ENCODE measurements at places on chromosomes 2 and 18. TPM values are rescaled to one million over a fixed set of nuclear protein-coding genes. Genes with fewer than 3 reads are reported as not detected.
A peak's percentile ranks its signal among the peaks of the same experiment; 100 is the strongest.

GNLY gene
- 569 TPM for total RNA-seq

SERPINB2 gene
- total RNA-seq, result not detected

GRCh38 chr2:43419243-43419642 is 176.6 kb downstream of the THADA start:
- no peak for DNase-seq

DNA sequence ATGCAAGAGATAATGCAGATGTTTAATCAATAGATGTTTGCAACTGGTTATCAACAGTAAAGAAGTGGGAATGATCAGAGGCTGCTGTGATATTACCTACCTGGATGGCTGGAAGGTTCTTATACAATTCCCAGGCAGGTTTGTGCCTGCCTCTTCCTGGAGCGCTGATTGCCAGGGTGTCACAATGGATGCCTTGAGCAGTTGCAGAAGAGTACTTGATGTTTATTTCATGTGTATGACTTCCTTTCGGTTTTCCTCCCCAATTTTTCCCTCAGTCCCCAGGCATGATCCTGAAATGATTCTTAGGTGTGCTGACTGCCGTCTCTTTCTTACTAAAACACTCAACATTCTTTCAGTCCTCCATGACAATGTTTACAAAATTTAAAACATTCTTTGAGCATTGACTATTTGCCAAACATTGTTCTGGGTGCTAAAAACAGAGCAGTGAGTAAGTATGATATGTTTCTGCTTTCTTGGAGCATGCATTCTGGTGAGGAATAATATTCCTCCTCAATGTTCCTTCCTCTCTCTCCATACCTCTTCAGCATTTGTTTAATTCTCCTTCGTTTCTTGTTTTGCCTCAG is 416.6 kb upstream of the TRIB2 start:
- no peak for DNase-seq

GRCh38 chr2:225512876-225513540 is 113.5 kb downstream of the NYAP2 start:
- DNase-seq, result no peak

LYPD6 gene
- not detected for total RNA-seq

DNA sequence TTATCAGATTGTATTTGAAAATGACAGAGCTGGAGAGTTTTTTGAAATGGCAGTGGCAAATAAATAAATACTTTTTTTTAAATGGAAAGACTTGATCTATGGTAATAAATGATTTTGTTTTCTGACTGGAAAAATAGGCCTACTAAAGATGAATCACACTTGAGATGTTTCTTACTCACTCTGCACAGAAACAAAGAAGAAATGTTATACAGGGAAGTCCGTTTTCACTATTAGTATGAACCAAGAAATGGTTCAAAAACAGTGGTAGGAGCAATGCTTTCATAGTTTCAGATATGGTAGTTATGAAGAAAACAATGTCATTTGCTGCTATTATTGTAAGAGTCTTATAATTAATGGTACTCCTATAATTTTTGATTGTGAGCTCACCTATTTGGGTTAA is 30.9 kb downstream of the CD28 start:
- DNase-seq, result no peak

DNA sequence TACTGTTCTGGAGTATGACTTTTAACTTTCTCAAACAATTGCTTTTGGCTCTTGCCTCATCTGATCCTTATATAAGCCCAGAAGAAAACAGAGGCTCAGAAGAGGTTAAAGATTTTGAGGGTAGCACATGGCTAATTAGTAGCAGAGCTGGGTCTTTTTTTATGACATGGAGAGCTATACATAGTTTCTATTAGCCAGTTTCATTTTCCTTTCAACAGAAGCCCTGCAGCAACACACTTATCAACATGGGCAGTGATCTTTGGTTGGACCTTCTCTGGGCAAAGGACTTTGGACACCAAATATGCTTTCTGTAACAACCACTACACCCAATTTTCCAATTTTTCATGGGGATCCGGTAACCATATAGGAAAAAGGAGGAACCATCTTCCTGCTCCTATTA is 64.9 kb downstream of the NCKAP5 start:
- DNase-seq, result no peak

PLCL1 gene
- total RNA-seq, result 1.6 TPM

DNA sequence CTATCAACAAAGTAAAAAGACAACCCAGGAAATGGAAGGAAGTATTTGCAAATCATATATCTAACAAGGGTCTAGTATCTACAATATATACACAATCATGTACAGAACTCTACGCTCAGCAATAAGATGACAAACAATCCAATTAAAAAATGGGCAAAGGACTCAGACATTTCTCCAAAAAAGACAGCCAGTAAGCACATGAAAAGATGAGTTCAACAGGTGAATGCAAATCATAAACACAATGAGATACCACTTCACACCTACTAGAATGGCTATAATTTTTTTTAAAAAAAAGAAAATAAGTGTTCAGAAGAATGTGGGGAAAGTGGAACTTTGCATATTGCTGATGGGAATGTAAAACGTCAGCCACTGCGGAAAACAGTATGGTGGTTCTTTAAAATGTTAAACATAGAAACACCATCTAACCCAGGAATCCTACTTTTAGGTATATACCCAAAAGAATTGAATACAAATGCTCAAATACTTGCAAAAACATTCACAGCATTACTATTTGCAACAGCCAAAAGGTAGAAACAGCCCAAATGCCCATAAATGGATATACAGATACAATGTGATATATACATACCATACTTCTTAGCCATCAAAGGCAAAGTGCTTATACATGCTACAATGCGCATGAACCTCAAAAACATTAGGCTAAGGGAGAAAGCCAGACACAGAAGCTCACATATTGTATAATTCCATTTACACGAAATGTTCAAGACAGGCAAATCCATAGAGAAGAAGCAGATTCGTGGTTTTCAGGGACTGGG is 121.2 kb downstream of the CABYR start:
- DNase-seq, result no peak

DNA sequence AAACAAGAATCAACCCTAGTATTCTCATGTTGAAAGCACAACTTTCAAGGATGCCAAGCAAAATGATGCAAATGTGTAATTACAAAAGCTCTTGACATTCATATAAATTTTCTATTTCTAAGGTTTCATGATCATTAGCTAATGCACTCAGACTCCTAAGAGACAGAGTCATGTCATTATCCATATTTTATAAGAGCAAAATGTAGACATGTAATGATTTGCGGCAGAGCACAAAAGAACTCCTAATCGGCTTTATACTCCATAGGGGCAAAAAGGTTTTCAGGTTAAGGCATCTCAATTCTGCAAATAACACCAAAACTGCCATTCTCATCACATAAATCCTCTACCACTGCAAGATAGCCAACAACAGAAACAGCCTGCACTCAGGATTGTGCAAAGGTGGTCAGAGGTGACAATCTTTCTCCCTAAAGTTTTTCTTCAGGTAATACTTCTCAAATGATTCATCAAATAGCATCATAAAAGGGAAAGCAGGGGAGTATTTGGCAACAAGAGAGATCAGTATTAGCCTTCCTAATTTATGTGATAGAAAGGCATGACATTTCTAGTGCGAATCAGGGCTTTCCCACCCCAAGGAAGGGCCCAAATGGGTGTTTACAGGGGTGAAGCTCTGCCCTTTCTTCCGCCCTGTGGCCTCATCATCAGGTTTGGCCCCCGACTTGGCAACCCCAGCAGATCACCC is 64.7 kb downstream of the STK39 start:
- no peak for DNase-seq

DNA sequence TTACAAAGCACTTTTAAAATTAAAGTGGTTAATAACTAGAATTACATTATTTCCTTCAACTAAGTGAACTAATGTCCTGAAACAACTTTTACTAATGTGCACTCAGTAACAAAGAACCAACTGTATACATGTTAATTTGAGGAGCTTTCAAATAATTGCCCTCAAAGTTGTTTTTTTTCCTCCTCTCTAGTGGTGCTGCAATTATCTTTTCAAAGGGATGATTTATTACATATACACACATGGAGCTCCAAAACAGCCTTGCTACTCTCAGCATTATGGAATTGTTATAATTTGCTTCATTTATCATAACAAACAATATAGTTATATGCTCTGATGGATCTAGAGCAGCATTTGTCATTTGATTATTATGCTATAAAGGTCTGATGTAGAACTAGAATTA is 246.3 kb upstream of the RASGRP3 start:
- DNase-seq, result no peak

- DNase-seq, result no peak
Measured at GRCh38 chr2:218259099-218259961, 1.5 kb upstream of the GPBAR1 start.

DNA sequence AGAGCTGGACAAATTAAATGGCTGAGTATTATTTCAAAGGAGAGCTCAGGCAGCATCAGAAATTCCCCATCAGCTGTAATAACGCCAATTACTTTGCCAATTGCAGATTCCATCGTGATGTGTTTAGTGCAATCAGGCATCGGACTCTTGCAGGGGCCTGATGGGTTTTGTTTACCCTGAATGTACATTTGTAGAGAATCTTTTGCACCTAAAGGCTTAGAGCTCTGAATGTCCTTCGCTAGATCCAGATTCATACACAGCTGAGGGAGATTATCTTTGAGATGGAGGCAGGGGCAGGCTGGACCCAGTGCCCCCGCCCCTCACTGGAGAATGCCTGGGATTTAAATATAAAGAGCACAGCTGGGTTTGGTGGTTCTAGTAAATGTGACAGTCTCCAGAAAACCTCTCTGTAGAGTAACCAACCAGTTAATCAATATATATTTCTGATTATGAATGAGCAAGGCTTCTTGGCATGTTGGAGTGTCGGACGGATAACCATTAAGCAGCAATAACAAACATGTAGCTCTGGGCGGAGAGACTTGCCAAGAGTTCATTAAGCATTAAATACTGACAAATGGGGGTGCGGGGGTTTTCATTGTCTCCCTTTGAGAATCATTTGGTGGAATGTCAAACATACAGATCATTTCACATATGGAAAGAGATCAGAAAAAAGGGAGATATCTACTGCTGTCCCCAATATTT is 200.9 kb downstream of the SETBP1 start:
- DNase-seq, result no peak

DNA sequence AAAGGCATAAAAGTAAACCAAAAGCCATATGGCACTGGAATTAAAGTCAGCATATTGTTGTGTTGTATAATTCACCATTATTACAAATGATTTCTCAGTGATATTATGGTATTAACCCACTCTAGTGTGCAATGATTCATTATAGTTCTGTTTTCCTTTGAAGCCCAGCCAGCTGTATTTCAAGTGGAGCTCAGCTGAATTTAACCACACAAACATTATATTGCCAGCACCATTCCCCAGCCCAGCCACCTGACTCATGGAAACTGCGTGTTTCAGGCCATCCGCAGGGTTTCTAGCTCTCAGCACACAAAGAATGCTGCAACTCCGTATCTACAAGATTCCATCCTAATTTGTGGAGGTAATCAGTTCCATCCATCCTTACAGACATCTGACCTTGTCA is 166.8 kb upstream of the CHAC2 start:
- DNase-seq, result no peak

DNA sequence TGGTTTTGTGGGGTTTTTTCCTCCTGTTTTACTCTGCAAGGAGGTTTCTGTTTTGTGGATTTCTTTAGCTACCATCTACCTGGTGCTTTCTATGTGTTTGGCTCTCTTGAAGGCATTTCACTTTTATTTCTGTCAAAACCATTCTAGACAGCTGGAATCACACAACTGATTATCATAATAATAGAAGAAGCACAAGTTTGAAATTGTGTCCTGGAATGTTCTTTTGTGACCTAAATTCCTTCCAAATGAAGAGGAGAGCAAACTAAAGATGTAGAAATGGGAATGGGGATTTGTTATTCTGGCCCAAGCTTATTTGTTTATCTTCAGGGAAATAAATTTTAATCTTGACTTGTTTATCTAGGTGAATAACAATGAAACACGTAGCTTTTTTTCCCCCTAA is 17.0 kb upstream of the MFSD2B start:
- DNase-seq, result no peak

CBLN2 gene
- total RNA-seq, result not detected

DNA sequence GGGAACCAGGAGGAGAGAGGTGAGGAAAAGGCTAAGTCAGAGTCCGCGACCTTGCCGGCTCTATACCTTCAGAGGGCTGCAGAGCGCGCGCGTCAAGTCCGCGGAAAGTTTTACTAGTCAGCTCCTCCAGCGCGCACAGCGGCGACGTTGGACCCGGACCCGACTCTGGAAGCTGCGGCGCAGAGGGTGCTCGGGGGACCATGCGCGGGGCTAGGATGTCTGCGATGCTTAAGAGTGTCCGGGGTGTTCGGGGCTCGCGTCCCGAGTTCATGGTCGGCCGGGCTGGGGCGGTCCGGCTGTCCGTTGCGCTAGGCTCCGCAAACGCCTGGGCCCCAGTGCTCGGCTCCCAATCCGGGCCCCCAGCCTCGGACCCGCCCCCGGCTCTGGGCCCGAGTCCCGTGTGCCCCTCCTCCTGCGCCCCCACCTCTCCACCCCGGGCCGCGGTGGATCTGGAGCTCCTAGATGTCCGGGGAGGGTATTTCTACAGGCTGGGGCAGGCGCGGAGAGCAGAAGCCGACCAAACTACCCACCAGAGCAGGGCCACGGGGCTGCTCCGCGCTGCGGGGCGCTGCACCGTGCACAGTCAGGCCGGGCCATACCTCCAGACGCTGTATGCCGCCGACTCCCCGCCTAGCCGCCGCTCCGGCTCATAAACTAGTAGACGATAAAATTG is at the start of gene LBX2:
TSS of gene LBX2 (minus strand) at position 337 of the 673 bp plus-strand sequence. CDS start at position 271, 66 bp downstream.
- DNase-seq, result peak; percentile 47

FASTKD1 gene
- total RNA-seq, result 35.4 TPM

GRCh38 chr2:219633276-219634065 is 6.0 kb downstream of the SLC4A3 start:
- DNase-seq, result no peak

DNA sequence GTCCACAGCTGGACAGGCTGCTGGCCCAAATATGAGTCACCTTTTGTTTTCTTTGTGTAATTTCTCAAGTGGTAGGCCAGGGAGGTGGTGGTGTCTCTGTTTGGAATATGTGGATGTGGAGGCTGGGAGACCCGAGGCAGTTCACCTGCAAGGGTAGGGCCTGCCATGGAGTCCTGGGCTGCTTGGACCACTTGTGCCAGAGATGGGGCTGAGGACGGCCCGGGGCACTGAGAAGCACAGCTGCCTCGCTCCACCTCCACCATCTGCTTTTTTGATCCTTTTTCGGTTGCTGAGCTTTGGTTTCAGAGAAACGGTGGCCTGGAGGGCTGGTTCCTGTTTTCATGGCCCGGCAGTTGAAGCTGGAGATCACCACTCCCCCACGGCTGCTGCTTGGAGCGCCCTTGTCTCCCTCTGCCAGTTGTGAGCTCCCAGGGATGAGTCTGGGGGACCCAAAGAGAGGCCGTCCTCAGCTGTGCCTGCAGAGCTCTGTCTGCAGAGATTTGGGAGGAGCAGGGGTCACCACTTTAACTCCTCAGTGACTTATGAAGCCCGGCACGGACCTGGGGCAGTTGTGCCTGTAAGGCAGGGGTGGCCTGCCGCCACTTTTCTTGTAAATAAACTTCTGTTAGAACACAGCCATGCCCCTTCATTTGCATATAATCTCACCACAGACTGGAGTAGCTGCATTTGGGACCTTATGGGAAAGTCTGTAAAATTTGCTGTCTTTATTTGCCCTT is 67.6 kb upstream of the MCFD2 start:
- no peak for DNase-seq

GRCh38 chr2:210356944-210357343 is 42.0 kb upstream of the MYL1 start:
- no peak for DNase-seq

GRCh38 chr2:101432411-101433181 is 42.3 kb downstream of the RFX8 start:
- no peak for DNase-seq

L3MBTL4 gene
- not detected for total RNA-seq

CIB4 gene
- not detected for total RNA-seq

- DNase-seq, result no peak
Measured at GRCh38 chr2:131112529-131112928, 7.4 kb downstream of the PLEKHB2 start.
